H7 (cell line): ENCODE measurements at places on chromosomes 7 and 10. TPM values are rescaled to one million over a fixed set of nuclear protein-coding genes. Genes with fewer than 3 reads are reported as not detected.

GRCh38 chr7:127057918-127058317, 194.8 kb downstream of the GRM8 start:
- no peak for DNase-seq

DNA sequence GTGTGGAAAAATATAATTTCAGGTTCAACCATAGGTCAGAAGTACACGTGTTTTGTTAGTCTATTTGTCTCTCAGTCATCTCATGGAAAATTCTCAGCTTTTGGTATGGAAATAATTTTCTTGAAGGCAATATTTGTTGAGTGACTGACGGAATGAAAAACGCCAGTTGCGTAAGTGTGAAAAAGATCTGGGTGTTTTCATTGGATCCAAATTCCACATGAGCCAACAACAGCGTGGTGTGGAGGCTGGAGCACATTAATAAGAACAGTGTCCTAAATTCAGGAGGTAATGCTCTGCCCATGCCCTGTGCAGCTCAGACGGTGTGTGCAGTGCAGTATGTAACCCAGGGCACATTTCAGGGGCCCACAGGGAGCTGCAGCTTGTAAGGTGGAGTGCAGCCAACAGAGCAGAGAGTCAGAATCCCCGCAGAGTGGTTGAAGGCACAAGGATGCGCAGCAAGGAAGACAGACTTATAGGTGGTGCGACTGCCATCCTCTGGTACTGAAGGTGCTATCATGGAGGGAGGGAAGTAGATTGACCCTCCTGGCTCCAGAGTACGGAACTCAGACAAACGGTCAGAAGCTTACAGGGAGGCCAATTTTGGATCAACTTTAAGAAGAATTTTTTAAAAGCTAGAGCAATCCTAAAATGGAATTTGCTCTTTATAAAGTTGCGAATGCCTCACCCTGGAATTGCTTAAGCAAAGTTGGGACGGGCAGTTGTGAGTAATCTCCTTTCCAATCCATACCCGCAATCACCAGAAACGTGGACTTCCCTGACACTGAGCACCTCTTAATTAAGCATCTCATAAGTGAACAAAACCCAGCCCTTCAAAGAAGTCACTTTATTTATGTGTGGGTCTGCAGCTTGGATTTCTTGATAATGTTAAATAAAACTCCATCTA, 38.0 kb downstream of the EGFR start:
- no peak for DNase-seq

DNA sequence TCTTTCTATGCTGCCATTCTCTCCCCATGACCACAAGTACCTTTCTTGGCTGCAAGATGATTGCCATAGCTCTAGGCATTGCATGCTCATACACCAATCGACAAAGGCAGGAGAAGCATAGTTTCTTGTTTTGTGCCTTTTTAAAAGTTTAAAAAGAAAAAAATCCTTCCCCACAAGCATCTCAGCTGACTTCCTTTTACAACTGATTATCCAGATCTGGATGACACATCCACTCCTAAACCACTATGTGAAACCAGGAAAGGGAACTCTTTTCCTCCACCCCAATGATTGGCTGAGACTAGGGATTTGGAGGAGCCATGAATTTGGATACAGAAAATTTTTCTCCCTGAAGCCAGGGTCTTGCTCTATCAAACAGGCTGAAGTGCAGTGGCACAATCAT, 14.5 kb upstream of the LRRC4 start:
- DNase-seq, result no peak

GALNT17 gene
- total RNA-seq, result 67.7 and 72.3 TPM in 2 replicates
